Iris pigment epithelial cell (primary cell): ENCODE measurements at places on chromosomes 7 and 10.

GRCh38 chr10:27088119-27089044 is 11.9 kb downstream of the ANKRD26 start:
- DNase-seq: peak; percentile 12

GRCh38 chr10:15097011-15097812 is at the start of gene RPP38:
Gene RPP38, plus strand, starts transcription at chr10:15097355. Its CDS starts 5,960 bp downstream, at chr10:15103315.
- peak; percentile 94 for DNase-seq

DNA sequence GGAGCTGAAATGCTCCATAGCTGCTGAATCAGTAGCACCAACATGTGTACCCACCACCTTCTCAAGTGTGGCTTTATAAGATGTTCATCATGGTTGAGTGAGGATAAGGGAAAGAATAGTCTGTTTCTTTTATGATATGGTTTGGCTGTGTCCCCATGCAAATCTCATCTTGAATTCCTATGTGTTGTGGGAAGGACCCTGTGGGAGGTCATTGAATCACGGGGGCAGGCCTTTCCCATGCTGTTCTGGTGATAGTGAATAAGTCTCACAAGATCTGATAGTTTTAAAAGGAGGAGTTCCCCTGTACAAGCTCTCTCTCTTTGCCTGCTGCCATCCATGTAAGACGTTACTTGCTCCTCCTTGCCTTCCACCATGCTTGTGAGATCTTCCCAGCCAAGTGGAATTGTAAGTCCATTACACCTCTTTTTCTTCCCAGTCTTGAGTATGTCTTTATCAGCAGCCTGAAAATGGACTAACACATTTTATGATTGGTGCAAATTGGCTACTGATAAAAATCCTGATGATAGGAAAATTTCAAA is 799.9 kb downstream of the TNS3 start:
- DNase-seq: peak; percentile 13

DNA sequence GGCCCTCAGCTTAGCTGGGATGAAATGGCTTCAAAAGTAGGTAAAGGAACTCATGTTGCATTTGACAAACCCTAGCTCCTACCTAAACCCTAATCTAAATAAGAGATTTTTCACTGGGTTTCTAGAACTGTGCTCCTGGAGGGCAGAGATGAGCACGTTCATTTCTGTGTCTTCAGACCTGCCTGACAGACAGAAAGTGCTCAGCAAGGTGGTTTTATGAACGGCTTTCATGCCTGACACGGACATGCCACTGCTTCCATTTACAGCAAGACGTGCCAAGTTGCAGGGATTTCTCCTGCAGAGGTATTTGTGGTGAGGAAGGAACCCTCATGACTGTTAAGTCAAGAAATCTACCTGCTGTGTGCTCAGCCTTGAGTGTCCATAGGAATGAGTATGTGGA is 83.5 kb upstream of the KMT2C start:
- no peak for DNase-seq

DNA sequence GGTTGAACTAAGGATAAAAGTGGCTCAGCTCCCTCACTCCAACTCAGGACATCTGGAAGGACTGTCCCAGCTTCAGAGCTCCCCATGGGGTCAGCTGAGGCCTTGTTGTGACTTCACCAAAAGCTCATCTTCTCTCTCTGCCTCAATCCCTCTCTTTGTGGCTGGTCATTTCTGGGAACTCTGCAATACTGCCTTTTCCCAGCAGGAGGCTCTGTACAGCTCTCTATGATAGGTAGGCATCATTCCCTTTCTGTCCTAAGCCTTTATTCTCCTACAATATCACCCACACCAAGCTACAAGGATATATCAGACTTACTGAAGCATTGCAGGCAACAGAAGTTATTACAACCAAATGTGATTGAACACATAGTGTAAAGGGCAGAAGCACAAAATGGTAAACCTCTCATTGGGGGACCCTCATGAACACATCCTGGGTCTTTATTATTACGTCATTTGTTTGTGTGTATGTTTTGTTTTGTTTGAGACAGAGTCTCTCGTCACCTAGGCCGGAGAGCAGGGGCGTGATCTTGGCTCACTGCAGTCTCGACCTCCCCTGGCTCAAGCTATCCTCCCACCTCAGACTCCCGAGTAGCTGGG is 36.7 kb upstream of the PRPS1L1 start:
- no peak for DNase-seq

DNA sequence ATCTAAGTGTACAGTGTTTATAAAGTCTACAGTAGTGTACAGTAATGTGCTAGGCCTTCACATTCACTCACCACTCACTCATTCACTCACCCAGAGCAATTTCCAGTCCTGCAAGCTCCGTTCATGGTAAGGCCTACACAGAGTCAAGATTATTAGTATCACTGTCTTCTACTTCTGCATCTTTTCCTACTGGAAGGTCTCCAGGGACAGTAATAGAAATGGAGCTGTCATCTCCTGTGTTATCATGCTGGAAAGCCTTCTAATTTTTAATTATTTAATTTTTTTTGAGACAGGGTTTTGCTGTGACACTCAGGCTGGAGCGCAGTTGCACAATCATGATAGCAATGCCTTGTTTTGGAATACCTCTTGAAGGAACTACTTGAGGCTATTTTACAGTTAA is 207.0 kb downstream of the HTR7 start:
- no peak for DNase-seq

GRCh38 chr7:3063016-3063753 is 19.5 kb upstream of the CARD11 start:
- DNase-seq: no peak

- no peak for DNase-seq
These were observed 23.5 kb upstream of the SAMD9L start for GRCh38 chr7:93171606-93172226.

- peak; percentile 72 for DNase-seq
These were observed 59.2 kb upstream of the OIT3 start for GRCh38 chr10:72834183-72834825.

DNA sequence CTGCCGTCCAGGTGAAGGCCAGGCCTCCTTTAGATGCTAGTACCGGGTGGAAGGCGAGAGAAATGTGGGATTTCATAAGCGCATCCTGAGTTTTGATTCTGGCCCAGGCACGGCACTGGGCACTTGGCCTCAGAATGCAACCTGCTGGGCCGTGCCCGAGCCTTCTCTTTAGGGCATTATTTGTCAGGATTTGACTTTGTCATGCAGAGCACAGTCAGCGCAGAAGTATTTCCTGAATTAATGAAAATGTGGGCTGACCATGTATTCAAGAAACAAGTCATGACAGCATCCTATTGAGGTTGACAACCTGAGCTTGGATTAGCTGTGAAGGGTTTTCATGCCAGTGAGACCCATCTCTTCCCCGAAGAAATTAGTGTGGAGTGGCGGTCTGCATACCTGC is 34.4 kb downstream of the RCC1L start:
- DNase-seq: peak; percentile 32

GRCh38 chr10:4812046-4812445 is 14.0 kb upstream of the AKR1E2 start:
- DNase-seq: no peak

- peak; percentile 99 for DNase-seq
These were observed 147.6 kb downstream of the ARID5B start for GRCh38 chr10:62048919-62049623.

- no peak for DNase-seq
These were observed 63.6 kb downstream of the CCDC186 start for GRCh38 chr10:114110174-114110972.

GRCh38 chr10:124626759-124627380 is 117.3 kb downstream of the FAM53B start:
- DNase-seq: no peak

DNA sequence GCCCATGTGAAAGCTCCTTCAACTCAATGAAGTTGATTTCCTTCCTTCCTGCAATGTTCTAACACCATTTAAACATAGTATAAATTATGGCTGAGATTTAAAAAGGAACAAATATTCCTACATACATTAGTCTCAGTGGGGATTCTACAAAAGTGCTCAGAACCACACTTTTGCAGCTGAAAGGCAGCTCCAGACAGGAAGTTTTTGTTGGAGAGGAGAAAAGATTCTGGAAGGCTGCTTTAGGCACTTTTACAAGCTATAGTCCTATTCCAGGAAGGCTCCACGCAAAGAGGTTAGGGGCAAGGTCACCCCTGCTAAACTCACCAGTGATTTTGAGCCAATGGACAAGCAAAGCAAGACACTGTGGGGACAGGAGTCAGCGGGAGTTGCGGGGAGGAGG is 179.2 kb upstream of the CDCA7L start:
- no peak for DNase-seq

DNA sequence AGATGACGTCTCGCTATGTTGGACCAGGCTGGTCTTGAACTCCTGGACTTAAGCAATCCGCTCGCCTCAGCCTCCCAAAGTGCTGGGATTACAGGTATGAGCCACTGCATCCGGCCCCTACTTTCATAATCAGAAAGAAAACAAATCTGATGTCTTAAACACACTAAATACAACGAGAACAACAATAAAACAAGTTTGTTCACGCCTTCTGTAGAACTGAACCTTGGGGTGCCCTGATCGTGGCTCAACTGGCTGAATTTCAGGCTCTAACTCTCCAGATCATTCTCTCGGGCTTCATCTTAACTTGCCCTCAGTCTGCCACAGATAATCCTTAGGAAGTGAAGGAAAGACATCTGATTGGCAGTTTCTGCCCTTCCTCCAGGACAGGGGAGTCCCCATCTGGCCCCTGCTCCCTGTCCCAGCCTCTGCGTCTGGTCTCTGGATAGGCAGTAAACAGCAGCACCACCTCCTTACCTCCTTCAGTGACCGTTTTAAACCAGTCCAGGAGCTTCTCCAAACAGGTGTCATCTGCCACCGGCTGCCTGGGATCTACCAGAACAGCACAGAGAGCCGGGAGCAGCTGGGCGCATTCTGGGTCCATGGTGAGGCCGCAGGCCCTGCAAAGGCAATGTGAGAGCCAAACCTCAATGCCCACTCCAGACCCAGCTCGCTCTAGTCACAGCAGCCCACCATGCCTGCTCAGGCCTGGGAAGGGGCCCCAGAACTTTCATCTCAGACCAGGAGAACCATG is 1.3 kb downstream of the BRAT1 start:
- DNase-seq: no peak

DNA sequence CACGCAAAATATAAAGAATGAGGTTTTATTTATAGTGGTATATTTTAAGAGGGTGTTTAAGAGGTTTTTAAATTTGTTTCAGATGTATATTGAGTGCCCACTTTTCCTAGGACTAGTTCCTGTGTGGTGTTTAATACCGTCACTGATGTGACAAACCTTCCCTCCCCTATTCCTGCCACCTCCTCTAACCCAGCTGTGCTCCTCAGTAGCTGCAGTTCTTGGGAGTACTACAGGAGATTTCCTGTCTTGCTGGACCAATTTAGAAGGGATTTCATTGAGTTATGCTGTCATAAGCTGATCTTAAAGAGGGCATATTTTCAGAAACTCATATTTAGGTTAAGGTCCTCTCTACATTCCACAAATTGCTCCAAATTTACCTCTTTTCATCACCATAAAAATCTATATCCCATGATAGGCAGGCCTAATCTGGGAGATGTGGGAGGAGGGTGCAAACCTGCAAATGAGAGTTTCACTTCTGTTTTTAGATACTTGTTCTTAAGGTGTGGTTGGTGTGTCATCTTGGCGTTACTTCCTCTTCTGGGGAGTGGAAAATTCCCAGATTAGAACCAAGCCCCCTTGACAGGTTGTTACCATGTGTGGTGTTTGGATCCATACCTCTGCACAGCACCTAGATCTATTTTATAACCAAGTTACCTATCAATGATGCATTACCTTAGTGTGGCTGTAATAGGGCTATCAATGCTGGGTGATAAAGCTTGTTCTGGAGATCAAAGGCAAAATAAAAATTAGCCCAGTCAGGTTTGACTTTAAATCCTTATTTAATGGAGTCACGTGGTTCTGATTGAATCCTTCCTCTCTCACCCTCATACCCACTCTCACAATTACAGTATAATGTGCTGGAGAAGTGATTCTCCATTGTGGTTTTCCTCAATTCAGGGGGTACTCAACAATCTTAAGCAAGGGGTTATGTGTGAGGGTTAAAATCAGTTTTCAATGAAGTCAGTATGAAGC is 141.1 kb downstream of the CDK14 start:
- DNase-seq: no peak

- DNase-seq: peak; percentile 48
These were observed 47.1 kb downstream of the INSIG1 start for GRCh38 chr7:155344618-155345433.

DNA sequence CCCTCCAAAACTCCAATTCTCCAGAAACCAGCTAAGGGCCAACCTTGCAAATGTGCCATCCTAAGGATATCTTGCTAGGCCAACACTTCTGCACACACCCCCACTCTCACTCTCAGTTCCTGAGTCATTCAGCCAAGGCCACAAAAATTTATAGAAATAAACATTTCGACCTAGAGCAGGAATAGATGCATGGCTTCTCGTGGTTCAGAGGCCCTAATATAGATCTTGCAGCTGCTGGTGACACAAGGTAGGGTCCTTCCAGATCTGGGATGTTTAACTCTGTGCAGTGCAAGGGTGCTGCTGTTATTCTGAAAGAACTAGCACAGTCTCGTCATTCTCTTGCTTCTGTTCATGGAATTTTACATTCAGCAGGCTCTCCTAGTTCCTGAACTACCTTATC is 369.3 kb downstream of the CALN1 start:
- peak; percentile 20 for DNase-seq

GRCh38 chr10:114932945-114933344 is 5.0 kb upstream of the TRUB1 start:
- DNase-seq: peak; percentile 41

DNA sequence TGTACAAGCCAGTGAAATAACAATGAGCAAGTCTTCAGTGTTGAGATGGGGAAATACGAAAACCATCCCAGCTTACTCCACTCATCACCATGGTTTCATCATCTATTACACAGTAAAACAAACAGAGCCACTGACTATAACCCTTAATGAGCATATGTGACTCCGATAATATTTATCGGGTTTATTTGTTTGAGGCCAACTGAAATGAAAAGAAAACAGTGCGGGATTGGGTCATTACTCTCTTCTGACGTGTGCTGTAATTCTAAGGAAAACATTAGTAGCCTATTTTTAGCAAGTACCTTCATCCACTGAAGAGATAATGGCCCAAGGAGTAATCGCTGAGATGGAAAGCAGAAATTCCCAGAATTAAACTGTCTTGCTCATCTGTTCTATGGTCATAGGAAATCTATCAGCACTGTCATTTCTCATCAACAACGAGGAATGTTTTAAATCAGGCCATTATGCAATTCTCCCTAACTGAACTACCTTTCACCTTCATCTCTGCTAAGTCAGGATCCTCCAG is 716.5 kb downstream of the INHBA start:
- peak; percentile 93 for DNase-seq

GRCh38 chr7:41579961-41580935 is 122.6 kb downstream of the INHBA start:
- DNase-seq: peak; percentile 81

DNA sequence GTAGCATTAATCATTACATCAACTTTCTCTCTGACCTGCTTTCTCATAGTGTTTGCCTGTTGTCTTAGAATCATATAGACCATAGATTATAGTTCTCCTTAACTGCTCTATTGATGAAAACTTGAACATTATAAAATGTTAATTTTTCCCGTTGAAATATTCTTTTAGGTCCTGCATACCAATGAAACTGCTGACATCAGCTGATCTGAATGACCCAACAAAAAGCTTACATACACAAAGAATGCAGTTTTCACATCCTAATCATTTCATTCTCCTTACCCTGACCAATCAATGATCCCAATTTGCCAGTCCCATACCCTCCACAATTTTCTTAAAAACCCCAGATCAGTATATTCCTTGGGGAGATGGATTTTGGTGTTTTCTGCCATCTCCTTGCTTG is 302.9 kb upstream of the MBL2 start:
- no peak for DNase-seq

GRCh38 chr10:119625570-119626280 is 25.5 kb upstream of the BAG3 start:
- no peak for DNase-seq

- DNase-seq: no peak
These were observed 152.1 kb downstream of the OAT start for GRCh38 chr10:124266468-124267230.
